ENCODE measurements at places on chromosomes 7 and 10.

- DNase-seq: no peak
These were observed 523 bp upstream of the CDH23 start for GRCh38 chr10:71396084-71396710.

GRCh38 chr7:2004841-2005725, 227.7 kb downstream of the MAD1L1 start:
- no peak for DNase-seq

DNA sequence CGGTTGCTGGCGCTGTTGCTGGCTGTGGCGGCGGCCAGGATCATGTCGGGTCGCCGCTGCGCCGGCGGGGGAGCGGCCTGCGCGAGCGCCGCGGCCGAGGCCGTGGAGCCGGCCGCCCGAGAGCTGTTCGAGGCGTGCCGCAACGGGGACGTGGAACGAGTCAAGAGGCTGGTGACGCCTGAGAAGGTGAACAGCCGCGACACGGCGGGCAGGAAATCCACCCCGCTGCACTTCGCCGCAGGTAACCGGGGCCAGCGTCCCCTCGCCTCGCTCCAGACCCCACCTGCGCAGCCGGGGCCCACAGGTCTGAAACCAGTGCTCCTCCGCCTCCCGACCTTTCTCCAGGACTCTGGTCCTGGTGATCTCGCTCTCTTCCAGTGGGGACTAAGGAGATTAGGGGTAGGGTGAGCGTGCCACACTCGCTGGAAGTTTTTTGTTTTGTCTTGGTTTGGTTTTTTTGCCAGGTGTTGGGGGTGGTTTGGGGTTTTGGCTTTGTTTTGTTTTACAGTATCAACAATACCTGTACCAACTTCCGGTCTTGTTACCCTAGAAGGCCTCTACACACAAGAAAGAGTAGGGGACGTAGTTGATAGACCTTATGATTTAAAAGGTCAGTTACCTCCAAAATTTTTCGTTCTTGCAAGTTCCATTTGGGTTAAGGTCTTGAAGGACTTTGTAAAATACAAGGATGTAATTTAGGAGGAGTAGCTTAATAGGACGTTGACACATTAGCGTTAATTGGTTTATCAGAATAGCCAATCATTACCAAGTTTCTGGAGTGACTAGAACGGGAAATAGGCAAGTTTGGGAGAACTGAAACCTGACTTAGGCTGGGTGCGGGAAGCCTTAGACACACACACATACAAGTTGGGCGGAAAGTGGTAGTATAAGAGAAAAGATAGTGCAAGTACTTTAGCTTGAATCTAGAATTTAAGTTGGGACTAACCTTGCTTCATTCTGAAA, 704 bp downstream of the TNKS2 start:
- DNase-seq: no peak

- no peak for DNase-seq
These were observed 475.6 kb upstream of the ZWINT start for GRCh38 chr10:56836659-56837058.

GRCh38 chr10:29877793-29878491, 181.4 kb downstream of the JCAD start:
- no peak for DNase-seq

Measured in stimulated activated CD8-positive, alpha-beta memory T cell treated with anti-CD3 and anti-CD28 coated beads, Interleukin-4, amount 100 ng/mL, for 4 hours (primary cell).